ENCODE measurements at places on chromosomes 1 and 21. TPM values are rescaled to one million over a fixed set of nuclear protein-coding genes. Genes with fewer than 3 reads are reported as not detected.

NTNG1 gene
- total RNA-seq = 17.6 TPM

ZNF362 gene
- total RNA-seq = 18.8 TPM

KIF2C gene
- 0.36 TPM for total RNA-seq

GIPC2 gene
- 1.1 TPM for total RNA-seq

COL8A2 gene
- 4.8 TPM for total RNA-seq

Measured in sigmoid colon (tissue), 7 donors.